T-helper 17 cell (primary cell): ENCODE measurements at places on chromosomes 1 and 21.

- no peak for DNase-seq
These were observed 4.9 kb downstream of the NHLH1 start for GRCh38 chr1:160371756-160372155.

GRCh38 chr1:152786077-152786476 is at the start of gene LCE1E:
LCE1E (plus strand) TSS chr1:152786257; CDS start chr1:152787300, 1,043 bp downstream.
- DNase-seq: no peak

DNA sequence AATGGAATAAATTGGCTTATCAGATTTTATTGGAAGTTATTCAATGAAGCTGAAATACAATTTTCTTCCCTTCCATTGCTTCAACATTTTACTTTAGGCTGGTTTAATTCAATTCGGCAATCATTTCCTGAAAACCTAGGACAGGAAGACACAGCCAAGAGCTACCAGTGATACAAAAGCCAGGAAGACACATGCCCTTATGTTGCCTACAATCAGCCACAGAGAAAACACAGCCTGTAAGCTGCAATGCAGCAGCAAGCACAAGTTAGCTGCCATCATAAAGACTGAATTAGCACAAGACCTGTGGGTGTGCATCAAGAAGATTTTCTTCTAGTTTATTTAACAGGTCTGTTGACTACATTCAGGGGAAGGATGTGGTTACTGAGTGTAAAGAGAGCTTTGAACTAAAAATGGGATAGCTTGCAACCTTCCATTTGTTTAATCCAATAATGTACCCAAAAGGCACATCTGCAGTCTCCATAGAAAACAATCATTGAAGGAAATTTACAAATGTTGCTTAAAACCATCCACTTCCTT is 193.8 kb downstream of the KCNH1 start:
- DNase-seq: no peak

- no peak for DNase-seq
These were observed 13.6 kb downstream of the FHAD1 start for GRCh38 chr1:15260418-15261154.

GRCh38 chr1:162003061-162003829 is 20.4 kb downstream of the OLFML2B start:
- DNase-seq: no peak

- DNase-seq: no peak
These were observed 16.9 kb downstream of the CCSAP start for GRCh38 chr1:229325853-229326487.

DNA sequence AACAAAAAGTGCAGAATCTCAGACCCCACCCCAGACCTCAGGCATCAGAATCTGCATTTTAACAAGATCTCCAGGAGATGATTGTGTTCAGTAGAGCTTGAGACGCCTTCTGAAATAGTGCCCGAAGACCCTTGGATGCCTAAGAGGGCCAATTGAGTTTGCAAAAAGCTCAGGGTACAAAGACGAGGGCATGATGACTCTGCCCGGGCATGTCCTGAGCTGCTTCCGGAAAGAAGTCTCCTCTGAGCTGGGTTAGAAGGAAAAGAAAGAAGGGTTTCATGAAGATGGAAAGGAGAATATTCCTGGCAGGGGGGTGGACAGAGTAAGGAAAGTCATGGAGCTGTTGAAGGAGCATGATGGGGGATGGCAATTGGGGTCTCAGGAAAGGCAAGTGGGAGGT is 246.1 kb upstream of the TMEM51 start:
- no peak for DNase-seq

DNA sequence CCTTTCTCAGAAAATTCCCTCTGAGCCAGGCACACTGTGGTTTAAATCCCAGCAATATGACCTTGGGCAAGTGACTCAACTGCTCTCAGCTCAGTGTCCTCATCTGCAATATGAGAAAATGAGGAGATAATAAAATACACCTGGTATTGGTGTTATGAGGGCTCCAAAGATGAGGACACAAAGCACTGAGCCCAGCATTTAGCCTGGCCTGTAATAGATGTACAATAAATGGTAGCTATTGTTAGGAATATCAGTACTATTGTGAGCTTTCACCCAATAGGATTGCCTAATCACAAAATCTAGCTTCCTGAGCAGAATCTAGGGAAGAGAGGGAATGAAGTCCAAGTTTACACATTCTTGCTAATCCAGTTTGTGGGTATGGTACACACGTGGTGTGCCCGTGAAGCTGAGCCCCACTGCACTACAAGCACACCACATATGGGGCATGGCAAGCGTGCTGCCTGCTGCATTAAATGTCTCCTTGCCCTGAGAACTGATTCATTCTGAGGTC is 24.3 kb upstream of the SLC30A1 start:
- DNase-seq: no peak

DNA sequence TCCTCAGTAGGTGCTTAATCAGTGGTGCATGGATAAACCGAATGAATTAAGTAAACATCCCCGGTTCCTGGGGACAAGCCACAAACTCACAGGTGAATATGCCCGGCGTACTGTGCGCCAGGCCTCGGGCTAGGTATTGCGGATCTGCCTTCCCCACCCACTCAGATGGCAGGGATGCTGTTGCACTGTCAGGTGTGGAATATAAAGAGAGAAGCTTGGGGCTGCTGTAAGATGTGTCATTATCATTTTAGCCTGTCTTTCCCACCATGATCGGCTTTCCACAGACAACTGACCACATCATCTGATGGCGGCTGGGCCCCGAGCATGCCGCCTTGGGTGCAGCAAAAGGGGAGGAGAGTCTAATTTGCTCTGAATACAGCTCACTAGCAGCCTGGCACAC is 45.4 kb upstream of the LRP8 start:
- DNase-seq: no peak

DNA sequence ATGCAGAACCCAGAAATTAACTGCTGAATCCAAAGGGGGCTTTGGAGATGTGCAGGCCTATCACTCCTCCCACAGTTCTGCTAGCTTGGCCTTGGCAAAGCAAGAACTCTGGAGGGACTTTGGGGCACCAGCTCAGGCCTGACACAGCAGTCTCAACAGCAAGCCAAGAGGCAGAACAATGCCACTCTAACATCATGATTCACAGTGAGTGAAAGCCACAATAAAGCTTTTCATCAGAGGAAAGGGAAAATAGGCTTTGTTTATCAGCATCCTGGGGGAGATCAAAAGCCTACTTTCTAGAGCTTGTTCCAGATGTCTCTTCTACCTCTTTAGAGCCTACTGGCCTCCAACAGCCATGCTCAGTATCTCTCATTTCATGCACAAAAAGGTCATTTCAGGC is 283.4 kb downstream of the KCNH1 start:
- DNase-seq: no peak

- no peak for DNase-seq
These were observed 7.6 kb downstream of the COL16A1 start for GRCh38 chr1:31696242-31696641.

DNA sequence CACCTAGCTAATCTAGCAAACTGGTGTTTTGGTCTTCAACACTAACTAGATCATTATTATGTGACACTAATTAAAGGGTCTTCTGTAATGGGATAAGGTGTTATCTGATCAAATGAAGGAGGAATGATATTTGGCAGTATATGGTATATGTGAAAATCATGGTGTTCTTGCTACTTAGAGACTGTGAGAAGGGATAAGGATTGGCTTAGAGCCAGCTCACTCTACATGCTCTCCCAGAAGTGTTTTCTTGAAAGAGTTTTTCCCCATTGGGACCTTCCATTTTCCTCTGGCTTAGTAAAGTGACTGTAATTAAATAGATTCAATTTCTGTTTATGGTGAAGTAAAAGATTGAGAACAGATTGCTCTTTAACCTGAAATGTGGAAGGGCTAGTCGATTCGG is 71.2 kb upstream of the RGL1 start:
- DNase-seq: no peak

- DNase-seq: no peak
These were observed 1.3 kb downstream of the AGO3 start for GRCh38 chr1:35932158-35932636.

- DNase-seq: no peak
These were observed 33.4 kb downstream of the LRRC53 start for GRCh38 chr1:74478979-74479378.

DNA sequence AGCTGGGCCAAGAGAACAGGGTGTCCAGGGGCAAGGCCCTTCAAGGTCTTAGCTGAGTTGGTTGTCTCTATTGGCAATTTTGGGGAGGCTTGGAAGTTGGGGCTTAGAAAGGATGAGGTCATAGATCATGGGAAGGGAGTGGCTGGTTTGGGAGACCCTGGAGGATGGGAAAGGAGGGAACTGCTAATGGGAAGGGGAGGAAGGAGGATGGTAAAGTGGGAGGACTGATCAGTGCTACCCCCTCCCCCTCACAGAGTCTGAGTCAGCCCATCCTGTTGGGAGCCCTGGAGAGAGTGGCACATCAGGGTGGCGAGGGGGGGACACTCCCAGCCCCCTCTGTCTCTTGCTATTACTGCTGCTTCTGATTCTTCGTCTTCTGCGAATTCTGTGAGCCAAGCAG is 5.1 kb downstream of the EFNA4 start:
- no peak for DNase-seq

- no peak for DNase-seq
These were observed 69.2 kb upstream of the PDC start for GRCh38 chr1:186530109-186530508.

DNA sequence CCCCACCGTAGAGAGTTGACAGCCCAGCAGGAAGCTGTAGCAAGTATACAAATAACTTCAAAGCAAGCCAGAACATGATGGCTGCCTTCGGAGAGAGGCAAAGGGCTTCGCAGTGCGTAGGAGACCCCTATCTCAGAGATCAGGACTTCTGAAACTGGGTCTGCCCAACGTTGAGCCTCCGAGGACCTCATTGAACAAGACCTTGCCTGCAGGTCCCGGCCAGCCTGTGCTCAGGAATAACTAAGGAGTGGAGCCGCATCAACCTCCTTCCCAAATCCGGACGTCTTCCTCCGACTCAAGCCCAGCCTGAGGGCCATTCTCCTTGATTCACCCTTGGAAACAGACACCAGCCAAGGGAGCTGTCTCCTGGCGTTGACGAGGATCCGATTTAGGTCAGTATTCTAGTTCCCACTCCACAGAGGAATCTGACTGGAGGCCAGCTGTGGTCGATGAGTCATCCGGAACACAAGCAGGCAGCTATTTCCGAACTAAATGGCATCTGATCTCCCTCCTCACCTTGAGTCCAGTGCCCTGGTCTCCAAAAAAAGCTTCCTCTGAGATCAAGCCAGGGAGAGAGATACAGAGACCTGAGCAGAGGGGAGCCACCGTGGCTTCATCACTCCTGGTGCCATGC is 166.5 kb upstream of the COA6 start:
- no peak for DNase-seq

GRCh38 chr1:56357927-56358690 is 221.3 kb downstream of the PLPP3 start:
- DNase-seq: no peak

DNA sequence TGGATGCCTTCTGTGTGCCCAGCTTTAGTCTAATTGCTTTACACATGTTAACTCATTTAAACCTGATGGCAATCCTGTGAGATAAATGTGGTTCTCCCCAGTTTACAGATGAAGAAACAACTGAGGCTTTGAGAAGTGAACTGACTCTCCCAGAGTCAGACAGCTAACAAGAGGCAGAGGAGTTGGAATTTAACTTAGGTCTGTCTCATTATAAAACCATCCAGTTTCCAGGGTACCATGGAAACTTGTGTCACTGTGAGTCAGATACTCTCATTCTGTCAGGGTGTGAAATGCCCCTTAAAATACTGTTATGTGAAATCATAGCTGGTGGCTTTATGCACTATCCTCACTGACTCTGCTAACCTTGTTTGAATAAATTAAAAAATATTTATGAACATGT is 206.6 kb downstream of the PBX1 start:
- DNase-seq: no peak

DNA sequence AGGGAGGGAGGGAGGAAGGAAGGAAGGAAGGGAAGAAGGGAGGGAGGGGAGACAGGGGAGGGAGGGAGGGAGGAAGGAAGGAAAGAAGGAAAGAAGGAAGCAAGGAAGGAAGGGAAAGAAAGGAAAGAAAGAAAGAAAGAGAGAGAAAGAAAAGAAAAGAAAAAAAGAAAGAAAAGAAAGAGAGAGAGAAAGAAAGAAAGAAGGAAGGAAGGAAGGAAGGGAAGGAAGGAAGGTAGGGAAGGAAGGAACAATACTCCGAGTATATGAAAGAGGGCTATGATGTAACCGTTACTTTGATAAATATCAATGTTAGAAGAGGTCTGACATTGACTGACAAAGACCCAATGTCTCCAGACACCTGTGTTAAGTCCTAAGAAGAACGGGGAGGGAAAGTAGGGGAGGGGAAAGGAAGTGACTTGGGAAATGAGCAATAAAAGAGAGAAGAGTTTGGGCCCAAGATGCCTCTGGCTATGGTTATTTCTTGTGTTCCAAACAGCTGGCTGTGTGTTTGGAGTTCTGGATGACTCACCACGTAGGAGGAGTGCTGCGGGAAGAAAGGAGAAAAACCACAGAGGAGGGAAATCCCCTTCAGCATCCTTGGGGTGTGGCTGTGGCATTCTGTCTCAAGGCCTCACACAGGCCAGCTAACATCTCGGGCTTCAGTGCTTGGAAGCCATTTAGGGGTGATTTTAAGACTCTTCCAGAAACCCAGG is 37.0 kb upstream of the RXRG start:
- no peak for DNase-seq

GRCh38 chr21:16863908-16864307 is 648.9 kb upstream of the CXADR start:
- DNase-seq: no peak

GRCh38 chr1:61142726-61143500 is 60.6 kb downstream of the NFIA start:
- no peak for DNase-seq

DNA sequence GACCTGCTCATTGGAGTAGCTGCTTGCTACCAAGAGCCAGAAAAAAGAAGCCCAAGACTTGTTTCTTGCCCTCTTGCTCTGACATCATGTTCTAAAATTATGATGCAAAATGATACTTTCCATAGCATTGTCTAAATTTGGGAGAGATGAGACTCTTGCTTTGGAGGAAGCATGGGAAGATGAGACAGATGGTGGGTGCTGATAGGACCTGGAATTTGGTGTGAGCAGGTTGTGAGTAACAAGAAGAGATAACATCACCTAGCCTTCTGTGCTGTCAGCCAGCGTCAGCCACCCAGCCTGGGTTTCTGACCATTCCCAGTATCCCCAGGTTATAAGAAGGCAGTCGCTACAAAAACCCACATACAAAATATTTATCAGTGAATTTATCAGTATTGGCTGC is 67.1 kb upstream of the GCLM start:
- DNase-seq: no peak
